ENCODE measurements at places on chromosomes 7 and 10.

DNA sequence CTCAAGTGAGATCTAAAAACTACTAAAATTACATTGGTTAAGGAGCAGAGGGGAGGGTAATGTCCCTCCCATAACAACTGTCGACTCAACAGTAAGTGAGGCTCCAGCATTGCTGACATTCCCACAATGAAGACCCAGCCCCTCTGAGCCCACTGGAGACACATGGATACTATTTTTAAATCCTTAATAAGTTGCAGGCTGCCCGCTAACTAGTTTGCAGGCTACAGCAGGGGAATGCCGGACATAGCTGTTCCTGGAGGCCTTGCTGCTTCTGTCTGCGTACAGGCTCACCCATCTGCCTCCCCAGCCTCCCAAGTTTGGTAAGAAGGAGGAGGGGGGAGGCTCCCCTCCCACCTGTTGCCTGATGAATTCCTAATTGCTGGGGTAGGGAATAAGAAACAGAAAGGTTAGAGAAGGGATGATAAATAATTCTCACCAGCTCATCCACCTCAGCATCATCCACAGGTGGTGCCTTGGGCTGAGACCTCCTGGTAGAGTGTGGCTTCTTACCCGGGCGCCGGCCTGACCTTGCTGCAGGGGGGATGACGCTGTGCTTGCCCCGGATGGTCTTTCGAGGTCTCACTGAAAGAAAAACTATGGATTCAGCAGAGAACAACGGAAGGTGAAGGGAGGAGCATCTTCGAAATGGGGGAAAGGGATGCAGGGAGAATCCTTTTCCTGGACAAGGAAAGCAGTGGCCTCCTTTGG lies 10.1 kb downstream of the FZD9 start:
- DNase-seq = no peak

- DNase-seq = no peak
Observed at GRCh38 chr10:131266936-131267813, 44.3 kb downstream of the TCERG1L start.

DNA sequence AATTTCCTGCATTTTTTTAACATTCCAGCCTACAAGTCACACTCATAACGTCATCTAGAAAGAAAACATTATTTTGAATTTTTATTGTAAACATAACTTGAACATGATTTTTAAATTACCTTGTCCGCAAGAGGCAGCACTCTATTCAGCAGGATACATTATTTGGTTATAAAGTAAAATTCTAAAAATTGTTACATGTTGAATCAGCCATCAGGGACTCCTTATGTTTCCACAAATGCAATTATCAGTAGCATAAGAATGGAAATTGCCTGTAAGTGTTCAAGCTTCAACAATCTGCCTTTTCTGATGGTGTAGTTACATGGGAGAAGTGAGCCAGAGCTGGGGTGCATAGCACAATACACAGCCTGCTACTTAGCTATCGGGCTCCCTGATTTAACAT lies 97.5 kb downstream of the ZNF365 start:
- DNase-seq = no peak

DNA sequence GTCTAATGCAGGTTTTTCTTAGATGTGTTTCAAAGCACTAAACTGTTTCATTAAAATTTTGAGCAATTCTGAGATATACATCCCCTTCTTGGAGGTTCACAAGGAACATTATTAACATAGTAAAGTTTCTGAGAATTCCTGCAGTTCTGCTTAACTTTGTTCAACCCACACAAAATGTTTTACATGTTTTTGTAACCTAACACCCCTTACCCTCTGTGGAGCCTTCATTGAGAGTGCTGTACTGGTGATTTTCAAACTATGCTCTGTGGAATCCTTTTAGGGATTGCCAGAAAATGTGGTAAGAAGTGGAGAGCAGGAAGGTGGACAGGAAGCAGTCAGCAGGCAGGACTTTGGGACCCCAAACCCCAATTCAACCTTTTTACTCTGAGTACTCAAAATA lies 53.6 kb upstream of the ABCB5 start:
- no peak for DNase-seq

GRCh38 chr7:4725014-4725849 lies 43.1 kb downstream of the FOXK1 start:
- DNase-seq = peak; percentile 81

- no peak for DNase-seq
Observed at GRCh38 chr7:136693166-136694119, 175.0 kb upstream of the CHRM2 start.

DNA sequence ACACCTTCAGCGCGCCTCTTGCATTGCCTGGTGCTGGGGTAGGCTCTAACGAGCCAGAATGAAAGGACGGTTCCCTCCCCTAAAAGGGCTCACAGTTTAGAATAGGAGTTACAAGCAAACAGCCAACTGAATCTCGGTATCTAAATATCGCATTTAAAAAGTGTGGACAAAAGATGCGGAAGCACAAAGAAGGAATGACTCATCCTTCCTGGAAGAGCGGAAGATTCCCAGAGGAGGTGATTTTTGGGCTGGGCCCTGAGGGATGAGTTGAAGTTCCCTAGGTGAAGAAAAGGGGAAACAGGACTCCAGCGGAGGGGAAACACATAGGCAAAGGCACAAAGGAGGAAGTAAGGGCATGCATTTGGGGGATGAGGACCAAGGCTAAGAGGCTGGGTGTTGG lies 29.9 kb downstream of the SRRM3 start:
- no peak for DNase-seq

GRCh38 chr10:44492678-44493077 lies 107.8 kb upstream of the CXCL12 start:
- no peak for DNase-seq

DNA sequence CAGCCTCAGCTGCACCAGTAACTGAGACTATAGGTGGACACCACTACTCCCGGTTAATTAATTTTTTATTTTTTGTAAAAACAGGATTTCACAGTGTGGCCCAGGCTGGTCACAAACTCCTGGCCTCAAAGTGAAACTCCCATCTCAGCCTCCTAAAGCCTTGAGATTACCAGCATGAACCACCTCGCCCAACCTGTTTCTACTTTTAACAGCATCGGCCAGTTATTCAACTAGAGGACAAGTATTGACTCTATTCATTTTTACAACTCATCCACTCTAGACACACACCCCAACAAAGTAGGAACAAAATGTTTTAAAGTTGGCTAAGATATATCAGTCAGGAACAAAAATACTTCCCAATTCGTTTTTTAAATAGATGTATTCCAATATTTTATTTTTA lies 334.8 kb downstream of the PARD3 start:
- DNase-seq = no peak

- DNase-seq = no peak
Observed at GRCh38 chr7:16317406-16317805, 103.9 kb downstream of the CRPPA start.

DNA sequence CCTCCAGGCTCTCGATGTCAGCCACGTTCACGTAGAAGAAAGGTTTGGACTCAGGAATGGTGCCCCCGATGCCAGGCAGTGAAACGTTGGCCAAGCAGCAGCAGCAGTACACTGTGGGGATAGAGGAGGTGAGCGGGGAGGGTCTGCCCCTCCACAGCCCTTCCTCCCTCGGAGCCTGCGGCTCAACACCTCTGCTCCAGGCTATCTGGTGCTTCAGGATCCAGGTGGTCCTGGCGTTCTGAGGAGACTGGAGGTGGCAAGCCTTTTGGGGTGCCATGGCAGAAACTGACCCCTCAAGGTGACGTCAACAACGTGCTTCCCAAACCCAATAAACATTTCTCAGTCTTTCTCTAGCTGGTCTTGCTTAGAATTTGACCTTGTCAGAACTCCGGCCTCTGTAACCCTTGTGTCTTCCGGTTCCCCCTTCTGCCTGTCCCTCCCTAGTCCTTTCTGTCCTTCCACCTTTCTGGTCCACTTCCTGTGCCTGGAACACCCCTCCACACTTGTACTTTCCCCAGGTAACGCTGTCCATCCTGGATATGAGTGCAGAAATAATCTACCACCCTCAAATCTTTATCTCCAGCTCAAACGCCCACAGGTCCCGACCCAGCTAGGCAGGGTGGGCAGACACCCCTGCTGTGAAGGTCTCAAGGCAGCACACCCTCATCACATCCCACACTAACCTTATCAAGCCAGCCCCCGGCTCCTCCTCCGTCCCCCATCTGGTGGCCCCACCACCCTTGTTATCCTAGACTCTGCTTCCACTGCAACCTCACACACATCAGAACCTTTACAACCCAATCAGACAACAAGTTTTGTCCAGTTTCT lies 36.5 kb downstream of the DENND11 start:
- DNase-seq = no peak

GRCh38 chr7:12866207-12866606 lies 178.8 kb downstream of the ARL4A start:
- DNase-seq = no peak

DNA sequence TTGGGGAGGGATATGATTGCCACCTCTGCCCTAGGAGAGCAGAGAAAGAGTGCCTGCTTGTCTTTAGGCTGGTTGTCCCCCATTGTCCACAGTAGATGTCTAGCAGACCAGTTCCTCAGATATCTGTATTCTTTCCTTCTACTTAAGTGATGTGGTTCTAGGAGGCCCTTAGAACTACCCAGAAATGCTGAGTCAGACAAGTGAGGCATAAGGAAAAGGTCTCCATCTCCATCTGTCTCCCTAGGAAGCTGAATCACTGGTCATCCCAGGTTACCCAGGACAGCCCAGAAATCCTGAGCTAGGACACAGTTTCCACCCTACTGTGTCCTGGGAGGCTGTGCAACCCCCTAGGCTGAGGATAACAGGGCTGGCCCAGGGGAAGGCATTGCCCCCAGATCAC lies 93.4 kb upstream of the INHBA start:
- DNase-seq = no peak

DNA sequence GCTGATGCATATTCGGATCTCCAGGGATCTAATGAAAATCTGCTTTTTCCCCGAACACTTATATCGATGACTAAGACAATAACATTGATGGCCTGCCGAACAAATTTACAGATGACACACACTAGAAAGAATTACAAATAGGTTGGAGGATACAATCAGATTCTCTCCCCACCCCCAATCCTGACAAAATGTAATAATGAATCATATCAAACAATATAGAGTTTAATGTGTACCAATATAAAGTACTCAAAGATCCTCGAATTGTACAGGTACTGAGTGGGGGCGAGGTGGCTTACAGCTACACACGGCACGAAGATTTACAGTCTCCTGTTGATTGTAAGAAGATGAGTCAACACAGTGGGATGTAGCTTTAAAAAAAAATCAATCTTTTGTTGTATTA lies 182.7 kb upstream of the MKLN1 start:
- no peak for DNase-seq

DNA sequence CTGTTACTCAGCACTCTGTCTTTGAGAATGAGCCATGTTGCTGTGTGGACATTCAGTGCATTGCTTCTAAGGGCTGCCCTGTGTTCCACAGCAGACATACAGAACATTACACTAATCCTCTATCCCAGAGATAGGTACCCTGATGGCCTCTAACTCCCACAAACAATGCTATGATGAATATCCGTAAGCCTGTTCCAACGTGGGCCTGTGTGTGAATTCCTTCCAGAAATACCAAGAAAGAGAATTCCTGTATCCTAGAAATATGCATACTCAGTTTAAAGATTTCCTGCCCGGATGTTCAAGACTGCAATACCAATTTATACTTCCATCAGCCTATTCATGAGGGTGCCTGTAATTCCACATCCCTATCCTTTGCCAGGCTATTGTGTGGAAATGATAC lies 21.3 kb upstream of the ST8SIA6 start:
- DNase-seq = no peak

GRCh38 chr7:108468246-108468645 lies 12.0 kb upstream of the NRCAM start:
- peak; percentile 3 for DNase-seq

DNA sequence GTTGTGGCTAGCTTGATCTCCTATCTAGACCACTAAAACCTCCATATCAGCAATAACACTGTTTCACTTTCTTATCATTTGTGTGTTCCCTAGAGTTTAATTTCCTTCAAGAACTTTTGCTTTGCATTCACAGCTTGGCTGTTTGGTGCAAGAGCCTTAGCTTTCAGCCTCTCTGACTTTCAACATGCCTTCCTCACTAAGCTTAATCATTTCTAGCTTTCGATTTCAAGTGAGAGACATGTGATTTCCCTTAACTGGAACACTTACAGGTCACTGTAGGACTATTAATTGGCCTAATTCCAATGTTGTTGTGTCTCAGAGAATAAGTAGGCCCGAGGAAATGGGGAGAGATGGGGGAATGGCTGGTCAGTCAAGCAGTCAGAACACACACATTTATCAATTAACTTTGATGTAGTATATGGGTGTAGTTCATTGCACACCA lies 10.6 kb upstream of the BPGM start:
- no peak for DNase-seq

- DNase-seq = no peak
Observed at GRCh38 chr10:92420546-92421275, 129.7 kb downstream of the MARCHF5 start.

DNA sequence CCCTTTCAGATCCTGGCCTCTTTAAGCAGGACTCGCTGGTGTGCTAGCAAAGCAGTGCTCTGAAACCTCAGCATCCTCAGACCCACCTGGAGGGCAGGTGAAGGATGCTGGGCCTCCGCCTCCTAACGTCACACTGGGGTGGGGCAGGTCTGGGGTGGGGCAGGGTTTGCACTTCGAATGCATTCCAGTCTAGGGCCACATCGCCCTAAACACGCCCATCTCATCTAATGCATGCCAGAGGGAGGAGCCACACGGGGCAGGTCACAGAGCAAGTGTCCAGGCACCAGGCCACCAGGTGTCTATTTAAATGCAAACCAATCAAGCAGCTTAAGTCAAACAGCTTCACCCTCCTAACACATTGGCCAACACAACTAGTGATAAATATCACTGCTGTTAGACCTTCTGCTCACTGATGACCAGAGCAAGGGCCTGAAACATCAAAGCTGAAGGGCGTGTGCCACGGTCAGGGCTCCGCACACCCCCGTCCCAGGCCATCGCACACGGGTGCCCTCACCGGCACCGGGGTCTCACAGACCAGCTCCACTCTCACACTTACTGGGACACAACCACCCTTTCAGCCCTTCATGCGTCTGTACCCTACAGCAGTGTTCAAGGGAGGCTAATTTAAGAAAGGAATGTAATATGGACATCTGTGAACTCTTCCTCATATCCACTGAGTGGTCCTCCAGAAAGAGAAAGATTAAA lies 47.1 kb downstream of the DIP2C start:
- no peak for DNase-seq

DNA sequence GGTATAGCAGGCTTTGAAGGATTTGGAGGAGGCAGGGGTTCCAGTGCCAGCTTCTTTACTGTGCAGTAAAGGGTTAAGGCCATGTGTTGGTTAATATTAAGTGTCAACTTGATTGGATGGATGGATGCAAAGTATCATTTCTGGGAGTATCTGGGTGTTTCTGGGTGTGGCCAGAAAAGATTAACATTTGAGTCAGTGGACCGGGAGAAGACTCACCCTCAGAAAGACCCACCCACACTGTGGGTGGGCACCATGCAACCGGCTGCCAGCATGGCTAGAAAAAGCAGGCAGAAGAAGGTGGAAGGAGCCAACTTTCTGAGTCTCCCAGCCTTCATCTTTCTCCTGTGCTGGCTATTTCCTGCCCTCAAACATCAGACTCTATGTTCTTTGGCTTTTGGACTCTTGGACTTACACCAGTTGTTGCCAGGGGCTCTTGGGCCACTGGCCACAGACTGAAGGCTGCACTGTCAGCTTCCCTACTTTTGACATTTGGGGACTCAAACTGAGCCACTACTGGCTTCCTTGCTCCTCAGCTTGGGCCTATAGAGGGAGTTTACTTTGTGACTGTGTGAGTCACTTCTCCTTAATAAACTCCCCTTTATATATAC lies 6.8 kb upstream of the TRUB1 start:
- DNase-seq = no peak

Measured in MV-4-11 (cell line).